Activated CD8-positive, alpha-beta memory T cell treated with anti-CD3 and anti-CD28 coated beads for 36 hours (primary cell): ENCODE measurements at places on chromosomes 3 and 15. TPM values are rescaled to one million over a fixed set of nuclear protein-coding genes. Genes with fewer than 3 reads are reported as not detected.

SNRPN gene
- 45.4 TPM for total RNA-seq

CNTN4 gene
- total RNA-seq = not detected

MORC1 gene
- total RNA-seq = not detected

CEMIP gene
- not detected for total RNA-seq

KCNH8 gene
- total RNA-seq = not detected

RUBCN gene
- total RNA-seq = 38.2 TPM

HDC gene
- total RNA-seq = 0.21 TPM

EFCC1 gene
- 0.17 TPM for total RNA-seq

TGM5 gene
- total RNA-seq = not detected

ATP13A5 gene
- total RNA-seq = not detected

C3orf85 gene
- not detected for total RNA-seq

GALNT15 gene
- total RNA-seq = not detected
